Esophagus mucosa (tissue), 1 donor: ENCODE measurements at places on chromosomes 16 and 17. TPM values are rescaled to one million over a fixed set of nuclear protein-coding genes. Genes with fewer than 3 reads are reported as not detected.

The PDPK1 gene
- 26.1 TPM for total RNA-seq

The KLHL10 gene
- total RNA-seq: 0.32 TPM

The SPATA32 gene
- total RNA-seq: 0.24 TPM

The IRF8 gene
- 2.2 TPM for total RNA-seq

The CACNA1H gene
- total RNA-seq: 1.1 TPM

The RCVRN gene
- not detected for total RNA-seq

DNA sequence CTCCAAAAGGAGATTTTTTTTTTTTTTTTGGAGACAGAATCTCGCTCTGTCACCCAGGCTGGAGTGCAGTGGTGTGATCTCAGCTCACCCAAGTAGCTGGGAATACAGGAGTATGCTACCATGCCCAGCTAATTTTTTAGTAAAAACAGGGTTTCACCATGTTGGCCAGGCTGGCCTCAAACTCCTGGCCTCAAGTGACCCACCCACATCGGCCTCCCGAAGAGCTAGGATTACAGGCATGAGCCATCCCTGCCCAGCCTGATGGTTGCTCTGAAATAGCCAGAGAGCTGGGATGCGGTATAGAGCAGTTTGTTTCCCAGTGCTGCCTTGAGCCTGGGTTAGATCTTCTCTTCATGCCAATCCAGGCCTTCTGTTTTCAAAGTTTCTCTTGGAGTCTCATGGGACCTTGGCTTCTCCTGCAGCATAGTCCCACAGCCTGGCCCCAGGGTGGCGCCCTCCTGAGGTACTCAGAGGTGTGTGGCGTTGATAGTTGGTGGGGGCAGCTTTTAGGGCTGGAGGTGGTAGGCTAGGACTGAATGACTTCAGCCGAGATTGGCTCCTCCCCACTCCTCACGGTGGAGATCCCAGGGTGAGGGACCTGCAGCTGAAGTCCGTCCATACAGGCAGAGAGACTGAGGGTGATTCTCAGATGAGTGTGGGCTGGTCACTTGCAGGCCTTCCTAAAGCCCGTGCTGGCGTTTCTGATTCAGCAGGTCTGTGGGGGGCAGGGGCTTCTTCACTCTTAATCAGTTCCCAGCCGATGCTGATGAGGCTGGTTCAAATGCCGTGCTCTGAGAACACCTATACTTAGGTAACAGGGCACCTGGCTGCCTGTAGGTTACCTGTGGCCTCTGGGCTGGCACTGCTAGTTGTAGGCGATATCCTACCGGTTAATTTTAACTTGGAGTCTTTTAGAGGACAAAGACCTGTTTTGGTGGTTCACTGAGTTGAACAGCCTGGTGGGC lies 52.0 kb downstream of the TNFRSF13B start:
- ATAC-seq: no peak

DNA sequence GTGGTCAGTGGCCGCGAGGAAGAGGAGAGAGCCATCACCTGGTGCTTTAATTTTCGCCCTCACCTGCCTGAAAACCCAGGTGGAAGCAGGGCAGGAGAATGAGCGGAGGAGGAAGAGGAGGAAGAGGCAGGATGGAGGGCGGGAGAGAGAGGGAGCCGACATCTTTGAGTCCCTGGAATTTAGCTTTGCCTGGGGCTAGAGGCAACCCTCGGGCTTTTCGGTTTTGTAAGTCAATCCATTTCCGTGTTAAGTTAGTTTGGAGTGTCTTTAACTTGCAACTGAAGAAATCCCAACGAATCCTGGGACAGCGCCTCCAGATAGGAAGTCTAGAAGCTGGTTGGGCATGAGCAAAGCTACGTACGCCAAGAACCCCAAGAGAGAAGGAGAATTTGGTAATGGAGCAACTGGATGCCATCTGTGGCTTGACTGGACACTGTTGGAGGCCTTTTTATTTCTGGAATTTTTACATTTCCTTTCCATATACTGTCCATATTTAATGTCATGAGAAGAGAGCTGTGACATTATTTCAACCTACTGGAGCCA lies 36.9 kb upstream of the ATP2A3 start:
- no peak for ATAC-seq

DNA sequence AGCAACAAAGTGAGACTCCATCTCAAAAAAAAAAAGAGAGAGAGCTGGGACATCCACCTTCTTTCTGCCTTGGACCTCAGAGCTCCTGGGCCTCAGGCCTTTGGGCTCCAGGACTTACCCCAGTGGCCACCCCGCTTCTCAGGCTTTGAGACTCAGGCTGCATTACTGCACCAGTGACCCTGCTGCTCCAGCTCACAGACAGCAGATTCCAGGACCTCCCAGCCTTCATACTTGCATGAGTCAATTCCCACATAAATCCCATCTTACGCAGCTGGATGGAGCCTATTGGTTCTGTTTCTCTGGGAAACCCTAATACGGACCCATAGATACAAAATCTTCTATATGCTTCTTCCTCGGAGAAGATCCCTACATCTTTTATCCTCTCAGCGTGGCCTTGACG lies 2.1 kb upstream of the CEP295NL start:
- ATAC-seq: no peak

DNA sequence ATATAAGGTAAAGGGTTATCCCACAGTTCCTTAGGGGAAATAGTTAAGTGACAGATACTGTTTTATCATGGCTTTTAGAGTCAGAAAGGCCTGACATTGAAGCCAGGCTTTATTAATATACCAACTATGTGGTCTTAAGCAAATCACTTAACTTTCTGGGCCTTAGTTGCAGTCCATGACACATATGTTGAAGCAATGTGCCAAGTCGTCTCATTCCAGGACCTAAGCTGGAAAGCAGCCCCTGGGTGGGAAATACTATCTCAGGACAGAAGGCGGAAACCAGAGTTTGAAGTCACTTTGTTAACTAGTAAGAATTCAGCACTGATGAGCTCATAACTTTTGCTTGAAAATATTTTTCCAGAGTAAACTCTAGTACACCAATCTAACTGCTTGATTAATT lies 80.0 kb downstream of the USP32 start:
- no peak for ATAC-seq

DNA sequence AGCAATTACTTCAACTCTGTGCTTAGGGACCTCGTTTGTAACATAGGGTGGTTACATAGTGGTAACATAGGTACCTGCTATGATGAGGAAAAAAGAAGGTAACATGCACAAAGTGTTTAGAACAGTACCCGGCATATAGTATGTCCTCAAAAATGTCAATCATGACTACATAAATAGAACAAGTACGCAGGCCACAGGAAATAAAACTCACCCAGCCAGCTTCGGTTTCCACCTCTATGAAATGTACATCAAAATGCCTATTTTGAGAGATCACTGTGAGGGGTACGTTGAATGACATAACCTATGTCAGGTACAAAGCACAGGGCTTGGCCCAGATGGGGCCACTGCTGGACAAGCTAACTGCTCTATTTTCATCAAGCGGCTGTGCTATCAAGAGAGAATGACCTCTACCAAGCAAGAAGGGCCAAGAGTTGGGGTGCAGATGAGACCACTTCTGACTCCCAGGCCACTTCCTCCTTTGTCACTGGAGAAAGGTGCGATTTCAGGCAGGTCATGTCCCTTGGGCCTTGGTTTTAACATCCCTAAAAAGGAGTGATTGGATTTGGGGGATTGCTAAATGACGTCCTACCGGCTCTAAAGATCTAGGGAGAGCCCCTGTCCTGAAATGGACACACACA lies 45.4 kb downstream of the WSB1 start:
- ATAC-seq: no peak

DNA sequence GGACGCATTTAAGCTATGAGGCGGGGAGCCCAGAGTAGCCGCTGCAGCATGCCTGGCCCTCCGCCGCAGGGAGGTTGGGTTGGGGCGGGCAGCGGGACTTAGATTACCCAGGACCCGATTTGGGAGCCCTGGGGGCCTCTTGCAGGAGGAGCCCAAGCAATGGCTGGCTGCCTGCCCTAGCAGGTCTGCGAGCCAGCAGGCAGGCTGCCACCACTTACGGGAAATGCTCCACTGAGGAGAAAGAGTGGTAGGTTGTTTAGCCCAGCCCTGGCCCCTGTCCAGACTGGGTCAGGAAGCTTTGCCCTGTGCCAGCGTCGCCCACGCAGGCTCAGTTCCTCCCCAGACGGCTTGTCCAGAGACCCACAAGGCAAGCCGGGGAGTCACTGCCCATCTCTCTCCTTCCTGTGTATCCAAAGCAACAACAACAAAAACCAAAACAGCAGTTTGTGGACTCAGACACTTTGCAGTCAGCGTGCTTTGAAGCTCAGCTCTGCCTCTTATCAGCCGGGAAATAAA lies 10.3 kb upstream of the TVP23A start:
- ATAC-seq: peak; percentile 78

GRCh38 chr16:53947642-53948041 lies 243.7 kb downstream of the FTO start:
- ATAC-seq: no peak

- ATAC-seq: peak; percentile 16
These were observed 16.6 kb downstream of the KRT9 start for GRCh38 chr17:41555105-41555887.

DNA sequence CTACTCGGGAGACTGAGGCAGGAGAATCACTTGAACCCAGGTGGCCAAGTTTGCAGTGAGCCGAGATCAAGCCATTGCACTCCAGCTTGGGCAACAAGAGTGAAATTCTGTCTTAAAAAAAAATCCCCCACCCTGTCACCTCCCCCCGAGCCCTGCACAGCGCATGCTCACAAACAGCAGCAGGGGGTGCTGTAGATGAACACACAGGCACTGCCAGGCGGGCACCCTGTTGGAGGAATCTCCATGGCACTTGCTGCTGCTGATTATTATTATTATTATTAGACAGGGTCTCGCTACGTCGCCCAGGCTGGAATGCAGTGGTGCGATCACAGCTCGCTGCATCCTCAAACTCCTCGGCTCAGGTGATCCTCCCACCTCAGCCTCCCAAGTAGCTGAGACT lies 24.6 kb downstream of the FZD2 start:
- no peak for ATAC-seq

GRCh38 chr16:20866145-20866772 lies 33.9 kb downstream of the DCUN1D3 start:
- peak; percentile 79 for ATAC-seq

DNA sequence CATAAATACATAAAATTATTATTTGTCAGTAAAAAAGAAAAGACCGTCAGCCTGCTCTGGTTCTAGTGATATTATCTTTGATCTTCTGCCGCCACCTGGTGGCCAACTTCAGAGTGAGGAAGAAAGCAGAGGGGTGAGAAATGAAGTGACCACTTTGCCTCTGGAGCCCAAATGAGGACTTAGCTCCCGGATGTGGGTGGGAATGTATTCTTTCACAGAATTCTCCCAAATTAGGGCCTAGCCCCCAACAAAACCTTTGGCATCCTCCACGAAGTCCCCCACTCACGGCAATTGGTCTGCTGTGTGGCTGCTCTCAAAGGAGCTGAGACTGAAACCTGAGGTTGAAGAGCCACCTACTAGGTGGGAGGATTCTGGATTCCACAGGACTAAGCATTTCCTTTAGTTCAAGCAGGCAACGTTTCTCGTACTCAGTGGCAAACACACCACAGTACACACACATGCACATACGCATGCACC lies 4.9 kb upstream of the ZNF267 start:
- ATAC-seq: peak; percentile 53

GRCh38 chr17:4724650-4725049 lies 6.6 kb upstream of the MED11 start:
- no peak for ATAC-seq

DNA sequence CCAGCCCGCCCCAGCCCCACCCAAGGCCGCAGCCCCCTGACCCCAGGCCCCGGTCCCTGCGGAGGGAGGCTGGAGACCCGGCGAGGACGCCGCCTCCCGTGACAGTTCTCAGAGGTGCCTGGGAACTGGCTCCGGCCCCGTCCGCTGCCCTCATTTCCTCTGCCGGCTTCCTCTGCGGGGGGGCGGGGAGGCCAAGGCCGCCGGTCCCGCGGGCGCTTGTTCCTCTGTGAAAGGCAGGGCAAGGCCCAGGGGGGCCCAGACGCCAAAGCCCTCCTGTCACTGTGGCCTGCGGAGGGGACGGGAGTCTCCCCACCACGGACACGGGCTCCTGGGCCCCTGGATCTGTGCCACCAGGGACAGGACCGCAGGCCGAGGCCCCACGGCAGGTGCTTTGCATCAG lies 5.0 kb upstream of the PVALEF start:
- ATAC-seq: peak; percentile 13

DNA sequence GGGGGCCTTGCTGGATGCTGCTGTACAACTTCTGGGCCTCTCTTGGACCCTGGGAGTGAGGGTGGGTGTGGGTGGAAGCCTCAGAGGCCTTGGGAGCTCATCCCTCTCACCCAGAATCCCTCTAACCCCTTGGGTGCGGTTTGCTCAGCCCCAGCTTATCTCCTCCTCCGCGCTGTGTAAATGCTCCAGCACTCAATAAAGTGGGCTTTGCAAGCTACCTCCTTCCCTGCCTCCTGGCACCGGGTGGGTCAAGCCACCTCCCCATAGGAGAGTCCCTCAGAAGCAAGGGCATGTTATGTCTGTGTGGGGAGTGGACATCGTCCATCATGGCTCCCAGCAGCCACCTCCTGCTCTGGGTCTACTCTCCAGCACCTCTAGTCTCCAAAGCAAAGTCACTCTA lies 28.4 kb downstream of the CDIP1 start:
- no peak for ATAC-seq

- no peak for ATAC-seq
These were observed 36.9 kb upstream of the KLHDC4 start for GRCh38 chr16:87802670-87803069.

DNA sequence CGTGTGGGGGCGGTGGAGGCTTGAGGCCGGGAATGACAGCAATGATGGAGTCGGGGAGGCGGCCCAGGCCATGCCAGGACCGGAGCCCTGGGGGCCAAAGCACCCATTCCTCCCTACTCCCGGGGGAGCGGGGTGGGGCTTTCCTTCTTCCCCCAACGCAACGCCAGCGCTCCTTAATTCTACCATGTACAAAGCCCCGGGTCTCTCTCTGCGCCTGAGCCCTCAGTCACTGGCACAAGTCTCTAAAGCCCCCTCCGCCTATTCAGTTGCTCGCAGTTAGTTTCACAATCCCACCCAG lies 245 bp upstream of the RNF227 start:
- ATAC-seq: no peak

- no peak for ATAC-seq
These were observed 135.8 kb downstream of the USP31 start for GRCh38 chr16:23013484-23013883.

- ATAC-seq: no peak
These were observed 8.5 kb downstream of the PECAM1 start for GRCh38 chr17:64382061-64382583.

DNA sequence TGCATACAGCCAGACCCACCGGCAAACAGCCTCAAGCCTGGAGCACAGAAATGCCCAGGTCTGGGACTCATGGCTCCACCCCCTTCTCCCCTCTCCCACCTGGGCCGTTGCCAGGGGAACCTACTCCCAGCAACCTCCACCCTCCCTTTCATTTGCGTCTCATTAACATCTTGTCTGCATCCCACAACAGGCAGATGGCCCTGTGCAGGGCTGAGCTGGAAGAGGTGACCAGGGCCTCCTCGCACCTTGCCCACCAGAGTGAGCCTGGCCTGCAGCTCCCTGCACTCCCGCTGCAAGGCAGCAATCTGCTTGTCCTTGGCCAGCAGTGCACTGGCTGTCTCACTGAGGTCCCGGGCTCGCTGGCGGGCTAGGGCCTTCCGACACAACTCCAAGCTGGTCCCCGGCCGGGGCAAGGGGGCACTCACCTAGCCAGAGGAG lies 3.3 kb downstream of the TSPOAP1 start:
- ATAC-seq: no peak
